ENCODE measurements at places on chromosomes 5 and 9.

GRCh38 chr9:34520505-34521385 lies 2.0 kb downstream of the ENHO start:
- no peak for DNase-seq

- DNase-seq, result no peak
Measured at GRCh38 chr5:59543821-59544442, 349.6 kb downstream of the PDE4D start.

DNA sequence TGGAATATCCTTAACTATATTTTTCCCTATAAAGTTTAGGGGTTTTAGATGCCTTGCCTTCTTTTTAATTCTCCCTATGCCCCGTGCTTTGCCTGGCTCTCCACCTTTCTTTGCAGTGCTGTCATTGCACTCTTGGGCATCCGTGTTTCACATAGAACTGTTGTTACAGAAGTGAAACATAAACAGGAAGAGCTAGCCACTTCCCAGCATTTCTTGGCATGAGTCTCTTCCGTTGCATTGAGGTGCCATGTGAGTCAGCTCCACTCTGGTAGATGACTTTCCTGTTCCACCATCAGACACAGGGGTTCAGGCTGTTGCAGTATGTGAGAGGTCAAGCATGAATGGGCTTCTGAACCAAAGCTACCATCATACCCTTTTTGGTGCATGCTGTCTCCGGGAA lies 73.4 kb downstream of the ANGPTL2 start:
- no peak for DNase-seq

- DNase-seq, result no peak
Measured at GRCh38 chr9:79988126-79988525, 416.4 kb downstream of the TLE4 start.

- DNase-seq, result no peak
Measured at GRCh38 chr9:124869466-124869985, 7.6 kb downstream of the ARPC5L start.
